Activated CD4-positive, alpha-beta T cell treated with anti-CD3 and anti-CD28 coated beads, Interleukin-10, Interleukin-2, amounts not matched to agents 100 ng/mL and 50 ng/mL, durations not matched to agents 16 hours and 8 hours (primary cell): ENCODE measurements at places on chromosomes 4 and X.

DNA sequence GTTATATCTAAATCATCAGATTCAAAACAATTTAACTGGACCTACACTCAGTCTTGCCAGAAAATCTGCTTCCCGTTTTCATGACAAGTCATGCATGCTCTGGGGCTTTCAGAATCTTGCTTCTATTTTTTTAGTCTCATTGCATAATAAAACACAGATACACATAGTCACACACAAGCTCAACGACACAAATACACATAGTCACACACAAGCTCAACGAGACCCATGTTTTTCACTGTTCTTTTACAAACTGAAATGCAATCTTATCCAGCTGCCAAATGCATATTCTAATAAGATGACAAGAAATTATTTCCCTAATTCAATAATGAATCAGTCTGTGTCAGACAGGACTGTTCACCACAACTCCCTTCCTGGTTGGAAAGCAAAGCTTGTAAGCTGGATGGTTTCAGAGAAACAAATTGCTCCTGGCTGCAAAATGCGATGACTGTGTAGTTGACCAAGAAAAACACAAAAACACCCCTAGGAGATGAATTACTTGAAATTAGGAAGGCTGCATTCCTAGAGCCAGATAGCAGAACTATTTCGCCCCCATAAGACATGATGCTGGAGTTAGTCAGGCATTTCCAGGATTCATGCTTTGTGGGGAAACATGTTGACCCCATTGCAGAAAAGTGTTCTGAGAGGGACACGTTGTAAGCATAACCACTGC, 208.7 kb downstream of the CHIC2 start:
- no peak for DNase-seq

DNA sequence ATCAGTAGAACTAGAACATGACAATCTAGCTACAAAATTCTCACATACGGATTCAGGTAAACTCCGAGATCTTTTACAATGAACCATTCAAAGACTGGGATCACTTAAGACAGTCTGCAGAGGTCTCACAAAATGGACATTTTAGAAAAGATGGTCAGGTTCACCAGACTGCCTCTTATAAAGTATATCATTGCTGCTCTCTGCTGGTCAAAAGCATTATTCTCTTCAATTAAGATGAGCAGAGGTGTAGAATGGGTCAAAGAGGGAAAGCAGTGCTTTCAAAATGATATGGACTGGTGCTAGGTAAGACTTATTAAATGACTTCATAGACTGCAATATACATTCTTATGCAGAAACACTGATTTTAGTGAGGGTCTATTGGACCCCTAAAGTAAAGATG, 434.7 kb downstream of the PACRGL start:
- DNase-seq: no peak

DNA sequence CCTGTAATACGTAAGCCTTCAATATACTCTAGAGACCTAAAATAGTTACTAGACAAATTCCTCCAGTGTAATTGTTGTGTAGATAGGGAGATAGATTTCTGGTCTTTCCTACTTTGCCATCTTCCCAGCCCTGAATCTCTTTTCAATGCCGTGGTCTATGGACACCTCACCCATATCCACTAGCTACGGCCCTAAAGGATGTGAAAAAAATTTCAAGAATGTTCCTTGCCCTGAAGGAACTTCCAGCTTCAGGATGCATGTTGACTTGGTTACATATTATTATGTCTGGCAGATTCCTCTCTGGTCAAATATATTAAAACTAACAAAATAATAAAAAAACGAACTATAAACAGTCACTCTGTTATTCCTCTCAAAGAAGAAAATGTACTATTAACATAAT, 52.4 kb upstream of the TSPAN5 start:
- DNase-seq: no peak

DNA sequence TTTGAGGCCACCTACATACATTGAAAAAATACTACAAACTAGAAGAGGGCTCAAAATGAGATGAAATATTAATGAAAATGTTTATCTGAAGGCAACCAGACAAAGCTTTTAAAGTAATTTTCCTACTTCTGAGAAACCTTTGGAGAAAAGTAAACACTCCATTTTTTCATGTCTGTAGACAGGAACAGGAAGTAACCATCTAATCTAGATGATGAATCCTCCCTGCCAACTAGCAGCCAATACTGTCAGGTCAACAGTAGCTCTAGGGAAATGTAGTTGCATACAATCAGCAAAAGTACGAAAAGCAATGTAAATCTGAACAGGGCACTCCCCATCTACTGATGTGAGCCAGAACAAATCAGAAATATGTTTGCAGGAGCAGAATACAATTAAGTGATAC, 49.0 kb downstream of the AMMECR1 start:
- DNase-seq: no peak

DNA sequence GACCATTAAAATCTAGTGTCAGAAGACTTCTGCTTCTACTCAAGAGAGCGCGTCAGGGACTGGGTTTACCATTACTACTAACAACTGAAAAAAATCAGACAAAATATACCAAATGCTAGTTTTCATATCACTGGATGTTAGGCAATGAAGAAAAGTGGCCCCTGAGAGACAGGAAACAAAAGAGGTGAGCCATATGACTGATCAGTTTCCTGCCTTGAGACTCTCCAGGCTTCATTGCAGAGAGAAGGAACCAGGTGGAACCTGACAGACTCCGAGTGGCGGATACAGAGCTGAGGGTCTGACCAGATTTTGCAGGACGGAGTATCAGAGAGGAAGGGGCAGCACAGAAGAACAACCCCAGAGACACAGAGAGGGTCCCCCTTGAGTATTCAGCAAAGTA, 86.3 kb downstream of the C4orf51 start:
- peak; percentile 52 for DNase-seq

- no peak for DNase-seq
These were observed 327.5 kb downstream of the BMPR1B start for GRCh38 chr4:95085124-95085833.

DNA sequence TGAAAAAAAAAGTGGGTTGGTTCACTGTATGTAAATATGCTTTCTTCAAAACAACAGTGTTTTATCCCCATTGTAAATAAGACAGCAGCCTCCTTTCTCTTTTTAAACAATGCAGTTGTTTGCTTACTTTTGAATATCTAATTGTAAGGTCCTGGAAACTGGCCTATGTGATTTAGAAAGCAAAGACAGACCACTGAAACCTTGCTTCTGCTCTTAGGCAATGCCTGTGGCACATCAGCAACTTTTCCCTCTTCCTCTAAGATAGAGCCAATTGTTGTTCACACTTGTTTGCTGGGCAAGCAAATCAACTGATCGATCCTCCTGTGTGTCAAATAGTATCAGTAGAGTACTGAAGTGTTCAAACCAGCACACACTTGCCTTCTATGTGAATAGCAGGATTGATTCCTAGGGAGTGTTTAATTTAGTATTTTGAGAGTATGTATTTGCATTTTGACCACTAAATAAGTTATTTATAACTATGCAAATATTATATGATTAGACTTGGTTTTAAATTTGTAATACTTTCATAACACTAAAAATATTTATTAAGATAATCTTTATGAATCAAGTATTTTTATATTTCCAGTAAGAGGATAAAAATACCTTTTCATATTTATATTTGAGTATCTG, 55.4 kb upstream of the GRPR start:
- DNase-seq: no peak

DNA sequence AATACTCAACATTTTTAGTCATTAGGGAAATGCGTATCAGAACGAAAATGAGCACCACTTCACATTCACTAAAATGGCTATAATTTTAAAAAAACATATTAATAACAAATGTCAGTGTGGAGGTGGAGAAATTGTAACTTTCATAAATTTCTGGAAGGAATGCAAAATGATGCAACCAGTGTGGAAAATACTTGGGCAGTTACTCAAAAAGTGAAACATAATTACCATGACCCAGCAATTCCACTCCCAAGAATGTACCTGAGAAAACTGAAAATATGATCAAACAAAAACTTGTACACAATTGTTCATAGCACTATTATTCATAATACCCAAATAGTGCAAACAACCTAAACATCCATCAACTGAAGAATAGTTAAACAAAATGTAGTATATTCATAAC, 76.1 kb upstream of the FAM241A start:
- DNase-seq: no peak

- DNase-seq: no peak
These were observed 60.4 kb downstream of the SHROOM2 start for GRCh38 chrX:9846631-9847030.

DNA sequence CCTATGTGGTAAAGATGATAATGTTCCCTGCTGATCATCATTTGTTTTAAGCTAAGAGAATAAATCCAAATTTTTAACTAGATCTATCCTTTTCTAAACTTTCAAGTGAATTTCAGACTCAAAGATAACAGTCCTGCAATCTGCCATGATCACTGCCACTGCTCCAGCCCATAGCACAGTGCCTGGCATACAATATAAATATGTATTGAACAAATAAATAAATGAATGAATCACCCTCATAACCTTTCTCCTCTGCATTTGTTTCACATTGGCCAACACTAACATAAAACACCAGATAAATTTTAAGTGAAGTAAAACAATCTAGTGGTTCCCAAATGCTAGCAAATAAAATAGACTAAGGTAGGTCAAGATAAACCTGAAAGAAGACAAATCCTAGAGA, 439.0 kb downstream of the GPM6A start:
- no peak for DNase-seq

GRCh38 chr4:127479031-127479622, 153.6 kb upstream of the INTU start:
- DNase-seq: peak; percentile 9

DNA sequence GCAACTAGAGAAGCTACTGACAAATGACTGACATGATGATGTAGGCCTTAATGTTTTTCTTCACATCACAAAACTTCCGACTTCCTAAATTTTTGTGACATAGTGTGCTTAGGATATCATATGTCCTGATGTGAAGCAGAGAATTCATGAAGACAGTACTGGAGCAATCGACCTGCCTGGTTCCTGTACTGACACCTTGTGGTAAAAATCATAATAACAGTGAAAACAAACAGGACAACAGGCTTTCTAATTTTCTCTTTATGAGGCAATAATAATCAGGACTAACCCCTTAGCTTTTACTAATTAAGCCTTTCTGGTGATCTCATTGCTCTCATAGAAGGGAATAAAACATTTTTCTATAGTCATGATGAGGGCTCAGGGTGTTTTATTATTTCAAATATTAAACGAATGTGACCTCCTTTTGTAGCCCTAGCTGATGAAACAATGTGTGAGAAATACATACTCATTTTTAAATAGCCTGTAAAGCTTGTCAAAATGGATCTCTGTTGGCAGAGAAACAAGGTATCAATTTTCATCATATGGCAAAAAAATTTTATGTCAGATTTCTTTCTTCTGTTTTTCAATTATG, 158.4 kb downstream of the TENT5D start:
- peak; percentile 38 for DNase-seq

- no peak for DNase-seq
These were observed 43.9 kb upstream of the CCDC149 start for GRCh38 chr4:24956763-24957162.

DNA sequence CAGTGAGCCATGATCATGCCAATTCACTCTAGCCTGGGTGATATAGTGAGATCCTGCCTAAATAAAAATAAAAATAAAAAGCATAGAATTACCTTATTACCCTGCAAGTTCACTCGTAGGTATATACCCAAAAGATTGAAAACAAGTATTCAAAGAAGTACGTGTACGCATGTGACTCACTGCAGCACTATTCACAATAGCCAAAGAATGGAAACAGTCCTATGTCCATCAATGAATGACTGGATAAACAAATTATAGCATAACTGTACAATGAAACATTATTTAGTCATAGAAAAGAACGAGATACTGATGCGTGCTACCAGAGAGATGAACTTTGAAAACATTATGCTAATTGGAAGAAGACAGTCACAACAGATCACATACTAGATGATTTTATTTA, 204.6 kb upstream of the DIAPH2 start:
- no peak for DNase-seq

GRCh38 chr4:102007959-102008425, 217.5 kb downstream of the BANK1 start:
- DNase-seq: peak; percentile 45

DNA sequence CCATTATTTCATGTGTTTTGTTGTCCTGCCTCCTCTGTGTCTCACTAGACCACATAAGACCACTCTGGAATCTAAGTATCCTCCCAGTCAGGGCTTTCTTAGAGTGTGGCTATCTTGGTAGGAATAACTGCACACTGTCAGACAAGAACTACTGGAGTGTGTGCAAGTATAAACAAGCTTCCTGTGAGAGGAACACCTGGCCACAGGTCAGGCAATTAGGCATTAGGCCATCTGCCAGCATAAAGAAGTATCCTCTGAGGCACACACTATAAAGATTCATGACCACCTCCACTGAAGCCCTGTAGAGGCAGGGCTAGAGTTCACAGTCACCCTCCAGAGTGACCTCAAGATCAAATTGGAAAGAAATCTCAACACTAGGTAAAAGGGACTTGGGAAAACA, 507.0 kb upstream of the PABPC4L start:
- DNase-seq: no peak

GRCh38 chr4:101730291-101731117, 60.0 kb upstream of the BANK1 start:
- peak; percentile 64 for DNase-seq

GRCh38 chr4:138604556-138604955, 362.4 kb upstream of the SLC7A11 start:
- DNase-seq: no peak

- DNase-seq: no peak
These were observed 24.2 kb upstream of the F9 start for GRCh38 chrX:139506333-139506732.

- no peak for DNase-seq
These were observed 1065.7 kb upstream of the PABPC4L start for GRCh38 chr4:135267148-135267865.
